Lower lobe of right lung (tissue), 2 donors: ENCODE measurements at places on chromosomes 11 and 22. TPM values are rescaled to one million over a fixed set of nuclear protein-coding genes. Genes with fewer than 3 reads are reported as not detected.

- H3K4me1 ChIP-seq, result peaks cover 53% of the 10 kb centered on the region
- H3K27ac ChIP-seq, result peak overlapping the region; percentile 48
- H3K27me3 ChIP-seq, result peaks cover 8% of the 10 kb centered on the region
- DNase-seq, result peak; percentile 82
Measured at GRCh38 chr11:10309163-10310093, 4.6 kb downstream of the ADM start.

GRCh38 chr11:117902001-117902845, 25.8 kb upstream of the FXYD6 start:
- no peaks in the 10 kb centered on the region for H3K36me3 ChIP-seq
- no peak overlapping the region for H3K4me3 ChIP-seq
- peaks cover 2% of the 10 kb centered on the region for H3K4me1 ChIP-seq
- H3K27ac ChIP-seq, result no peak overlapping the region

- H3K27me3 ChIP-seq, result no peaks in the 10 kb centered on the region
- H3K4me1 ChIP-seq, result no peaks in the 10 kb centered on the region
- DNase-seq, result no peak
- H3K36me3 ChIP-seq, result no peaks in the 10 kb centered on the region
Measured at GRCh38 chr22:35719212-35719875, 1.7 kb downstream of the APOL5 start.

GRCh38 chr11:128603752-128604414, 16.5 kb upstream of the ETS1 start:
- H3K36me3 ChIP-seq, result no peaks in the 10 kb centered on the region
- no peak for DNase-seq
- H3K4me1 ChIP-seq, result peaks cover 6% of the 10 kb centered on the region
- no peak overlapping the region for H3K27ac ChIP-seq

PAX6 gene
- not detected for total RNA-seq

- no peak overlapping the region for H3K4me3 ChIP-seq
- DNase-seq, result no peak
- no peaks in the 10 kb centered on the region for H3K4me1 ChIP-seq
- no peak overlapping the region for H3K27ac ChIP-seq
- H3K27me3 ChIP-seq, result peaks cover 9% of the 10 kb centered on the region
Measured at GRCh38 chr22:27387561-27387960, 414.0 kb downstream of the MN1 start.

- no peak for DNase-seq
- no peaks in the 10 kb centered on the region for H3K4me1 ChIP-seq
- no peak overlapping the region for H3K4me3 ChIP-seq
- no peaks in the 10 kb centered on the region for H3K27me3 ChIP-seq
- H3K36me3 ChIP-seq, result no peaks in the 10 kb centered on the region
Measured at GRCh38 chr11:58647866-58648265, 25.4 kb downstream of the CNTF start.

CDON gene
- total RNA-seq, result 18.5 TPM

SRSF8 gene
- total RNA-seq, result 42.9 TPM

- no peaks in the 10 kb centered on the region for H3K27me3 ChIP-seq
- peak; percentile 37 for DNase-seq
- peak overlapping the region; percentile 56 for H3K27ac ChIP-seq
Measured at GRCh38 chr11:3155691-3156258, 9.3 kb downstream of the OSBPL5 start.

GRCh38 chr11:15730263-15730994, 615.7 kb downstream of the INSC start:
- no peaks in the 10 kb centered on the region for H3K36me3 ChIP-seq
- no peaks in the 10 kb centered on the region for H3K4me1 ChIP-seq
- no peak for DNase-seq
- H3K27ac ChIP-seq, result no peak overlapping the region
- H3K27me3 ChIP-seq, result no peaks in the 10 kb centered on the region

NRXN2 gene
- total RNA-seq, result 1.7 TPM

GRCh38 chr11:96875712-96876111, 485.9 kb downstream of the JRKL start:
- no peak overlapping the region for H3K4me3 ChIP-seq
- H3K36me3 ChIP-seq, result no peaks in the 10 kb centered on the region
- H3K27me3 ChIP-seq, result no peaks in the 10 kb centered on the region
- H3K27ac ChIP-seq, result no peak overlapping the region
- no peaks in the 10 kb centered on the region for H3K4me1 ChIP-seq

C22orf15 gene
- 5.9 TPM for total RNA-seq

DNA sequence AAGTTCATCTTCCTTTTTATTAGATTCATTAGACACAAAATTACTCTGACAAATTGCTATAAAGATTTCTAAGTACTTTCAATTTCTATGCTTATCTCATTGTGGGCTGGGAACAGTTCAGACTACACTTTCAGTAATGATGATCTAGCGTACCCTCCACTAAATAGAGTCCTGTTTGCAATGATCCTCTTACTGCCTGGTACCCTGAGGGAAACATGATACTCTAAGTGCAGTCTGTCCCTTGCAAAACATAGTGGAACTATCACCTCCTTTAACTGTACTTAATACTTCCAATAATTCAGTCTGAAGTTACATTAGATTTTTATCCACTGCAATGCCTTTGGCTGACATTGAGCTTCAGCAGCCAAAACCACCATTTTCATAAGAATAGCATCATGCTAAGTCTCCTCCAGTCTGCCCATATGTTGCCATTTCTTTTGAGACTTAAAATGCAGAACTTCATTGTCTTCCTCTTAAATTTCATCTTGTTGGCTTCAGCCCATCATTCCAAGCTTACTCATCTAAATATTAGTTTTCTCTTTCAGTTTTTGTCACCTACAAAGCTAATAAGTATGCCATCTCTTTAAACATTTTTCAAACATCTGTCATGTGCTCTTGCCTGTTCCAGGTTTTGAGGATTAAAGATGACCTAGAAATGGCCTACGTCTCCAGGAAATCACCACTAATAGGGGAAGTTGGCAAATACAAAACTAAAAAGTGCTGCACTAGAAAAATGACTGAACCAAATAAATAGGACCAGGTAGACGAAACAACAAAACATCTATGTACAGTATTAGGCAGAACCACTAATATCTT, 55.5 kb downstream of the PAK1 start:
- no peak overlapping the region for H3K4me3 ChIP-seq
- H3K27ac ChIP-seq, result no peak overlapping the region
- no peaks in the 10 kb centered on the region for H3K36me3 ChIP-seq
- no peaks in the 10 kb centered on the region for H3K27me3 ChIP-seq
- no peak for DNase-seq

NRIP3 gene
- total RNA-seq, result 0.56 TPM

- no peak overlapping the region for H3K4me3 ChIP-seq
- no peak overlapping the region for H3K27ac ChIP-seq
- peaks cover 12% of the 10 kb centered on the region for H3K4me1 ChIP-seq
- peaks cover 18% of the 10 kb centered on the region for H3K36me3 ChIP-seq
Measured at GRCh38 chr11:12893787-12894672, 115.1 kb upstream of the RASSF10 start.

BTG4 gene
- 0.38 TPM for total RNA-seq

DNA sequence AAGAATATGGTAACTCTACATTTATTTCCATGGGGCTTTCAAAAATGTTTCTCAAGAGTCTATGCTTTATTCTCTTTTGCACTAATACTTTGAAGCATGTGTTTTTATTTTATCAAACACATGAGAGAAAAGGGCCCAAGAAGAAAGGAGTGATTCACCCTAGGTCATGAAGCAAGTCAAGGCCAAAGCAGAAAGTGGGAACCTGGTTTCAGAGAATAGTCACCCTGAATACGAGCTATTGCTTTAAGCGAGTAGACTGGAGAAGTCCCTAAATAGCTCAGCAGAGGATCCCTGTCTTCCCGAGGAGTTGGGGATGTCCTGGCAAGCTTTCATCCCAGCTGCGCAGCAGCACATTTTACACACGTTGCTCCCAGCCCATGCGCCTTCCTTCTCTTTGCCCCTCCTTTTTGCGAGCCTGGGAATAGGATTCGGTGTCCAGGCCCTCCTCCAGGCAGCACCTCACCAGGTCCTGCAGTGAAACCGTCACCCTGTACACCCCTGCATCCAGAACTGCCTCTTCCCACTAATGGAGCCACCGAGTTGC, 19.1 kb downstream of the MPEG1 start:
- H3K27ac ChIP-seq, result no peak overlapping the region
- H3K4me1 ChIP-seq, result peaks cover 47% of the 10 kb centered on the region
- peak overlapping the region; percentile 27 for H3K4me3 ChIP-seq
- no peak for DNase-seq

GRCh38 chr11:34825315-34825669, 90.9 kb downstream of the APIP start:
- peak overlapping the region; percentile 65 for H3K27ac ChIP-seq
- H3K36me3 ChIP-seq, result no peaks in the 10 kb centered on the region
- DNase-seq, result no peak
- H3K27me3 ChIP-seq, result no peaks in the 10 kb centered on the region
- H3K4me1 ChIP-seq, result peaks cover 11% of the 10 kb centered on the region
- no peak overlapping the region for H3K4me3 ChIP-seq

- no peak for DNase-seq
- H3K36me3 ChIP-seq, result no peaks in the 10 kb centered on the region
- H3K27me3 ChIP-seq, result no peaks in the 10 kb centered on the region
- no peak overlapping the region for H3K27ac ChIP-seq
- H3K4me1 ChIP-seq, result no peaks in the 10 kb centered on the region
Measured at GRCh38 chr11:111101881-111102280, 143.6 kb upstream of the POU2AF2 start.

DNA sequence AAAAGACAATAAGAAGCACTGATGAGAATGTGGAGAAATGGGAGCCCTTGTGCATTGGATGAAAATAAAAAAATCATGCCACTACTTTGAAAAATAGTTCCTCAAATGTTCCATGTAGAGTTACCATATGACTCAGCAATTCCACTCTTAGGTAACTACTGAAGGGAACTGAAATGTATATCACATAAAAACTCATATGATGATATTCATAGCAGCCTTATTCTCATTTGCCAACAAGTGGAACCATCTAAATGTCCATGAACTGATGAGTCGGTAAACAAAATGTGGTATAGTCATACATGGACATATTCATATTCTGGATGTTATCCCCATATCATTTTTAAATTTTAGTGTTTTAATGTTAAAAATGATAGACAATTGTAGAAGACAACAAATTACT, 3.5 kb downstream of the KRTAP5-9 start:
- H3K4me3 ChIP-seq, result no peak overlapping the region
- no peaks in the 10 kb centered on the region for H3K4me1 ChIP-seq
- H3K36me3 ChIP-seq, result no peaks in the 10 kb centered on the region
- no peaks in the 10 kb centered on the region for H3K27me3 ChIP-seq
- H3K27ac ChIP-seq, result no peak overlapping the region

NOX4 gene
- total RNA-seq, result 4.3 TPM

- H3K4me1 ChIP-seq, result no peaks in the 10 kb centered on the region
- no peak overlapping the region for H3K27ac ChIP-seq
- no peaks in the 10 kb centered on the region for H3K36me3 ChIP-seq
- no peaks in the 10 kb centered on the region for H3K27me3 ChIP-seq
Measured at GRCh38 chr22:19304547-19304946, 13.0 kb upstream of the CLTCL1 start.

DNA sequence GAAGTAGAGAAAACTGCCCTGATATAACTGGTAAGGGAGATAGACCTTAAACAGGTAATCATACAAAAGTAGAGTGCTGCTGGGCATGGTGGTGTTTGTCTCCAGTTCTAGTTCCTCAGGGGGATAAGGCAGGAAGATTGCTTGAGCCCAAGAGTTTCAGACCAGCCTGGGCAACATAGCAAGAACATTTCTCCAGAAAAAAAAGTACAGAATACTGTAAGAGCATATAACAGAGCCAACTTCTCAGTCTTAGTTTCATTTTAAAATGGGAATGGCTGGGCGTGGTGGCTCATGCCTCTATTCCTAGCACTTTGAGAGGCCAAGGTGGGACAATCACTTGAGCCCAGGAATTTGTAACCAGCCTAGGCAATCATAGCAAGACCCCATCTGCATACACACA, 4.5 kb upstream of the RHOG start:
- H3K36me3 ChIP-seq, result no peaks in the 10 kb centered on the region
- no peak overlapping the region for H3K27ac ChIP-seq
- peaks cover 6% of the 10 kb centered on the region for H3K4me1 ChIP-seq
- no peak overlapping the region for H3K4me3 ChIP-seq
- DNase-seq, result no peak

- no peak overlapping the region for H3K4me3 ChIP-seq
- H3K36me3 ChIP-seq, result peaks cover 29% of the 10 kb centered on the region
- peaks cover 5% of the 10 kb centered on the region for H3K4me1 ChIP-seq
- DNase-seq, result no peak
Measured at GRCh38 chr11:72759468-72759985, 7.3 kb upstream of the ARAP1 start.

DNA sequence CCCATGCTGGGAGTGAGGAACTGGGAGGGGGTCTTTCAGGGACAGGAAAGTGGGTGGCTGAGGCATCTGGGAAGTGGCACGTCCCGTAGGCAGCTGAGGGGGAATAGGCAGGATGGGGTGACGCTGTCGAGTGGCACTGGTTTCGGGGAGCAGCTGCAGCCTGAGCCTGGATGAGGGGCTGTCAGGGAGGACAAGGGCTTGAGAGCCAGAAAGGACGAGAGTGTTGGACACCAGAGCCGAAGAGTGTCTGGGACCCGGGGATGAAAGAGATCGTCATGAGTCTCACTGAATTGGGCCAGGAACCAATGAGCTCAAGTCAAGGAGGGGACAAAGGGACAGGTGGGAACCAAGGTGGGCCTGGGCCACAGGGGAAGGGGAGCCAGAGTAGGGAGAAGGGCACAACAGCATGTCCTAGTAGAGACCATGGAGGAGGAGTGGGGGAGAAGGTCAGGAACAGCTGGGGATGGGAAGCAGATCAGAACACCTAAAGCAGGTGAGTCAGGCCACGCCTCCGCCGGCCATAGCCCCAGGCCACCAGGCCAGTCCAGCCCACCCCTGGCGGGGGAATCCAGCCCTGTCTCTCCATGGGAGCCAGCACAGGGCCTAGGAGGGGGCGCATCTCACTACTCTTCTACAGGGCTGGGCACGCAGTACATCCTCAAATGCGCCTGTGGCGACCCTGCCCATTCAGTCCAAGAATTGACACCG, 4.2 kb downstream of the RAB3IL1 start:
- H3K36me3 ChIP-seq, result no peaks in the 10 kb centered on the region
- H3K27ac ChIP-seq, result no peak overlapping the region
- no peak overlapping the region for H3K4me3 ChIP-seq

DNA sequence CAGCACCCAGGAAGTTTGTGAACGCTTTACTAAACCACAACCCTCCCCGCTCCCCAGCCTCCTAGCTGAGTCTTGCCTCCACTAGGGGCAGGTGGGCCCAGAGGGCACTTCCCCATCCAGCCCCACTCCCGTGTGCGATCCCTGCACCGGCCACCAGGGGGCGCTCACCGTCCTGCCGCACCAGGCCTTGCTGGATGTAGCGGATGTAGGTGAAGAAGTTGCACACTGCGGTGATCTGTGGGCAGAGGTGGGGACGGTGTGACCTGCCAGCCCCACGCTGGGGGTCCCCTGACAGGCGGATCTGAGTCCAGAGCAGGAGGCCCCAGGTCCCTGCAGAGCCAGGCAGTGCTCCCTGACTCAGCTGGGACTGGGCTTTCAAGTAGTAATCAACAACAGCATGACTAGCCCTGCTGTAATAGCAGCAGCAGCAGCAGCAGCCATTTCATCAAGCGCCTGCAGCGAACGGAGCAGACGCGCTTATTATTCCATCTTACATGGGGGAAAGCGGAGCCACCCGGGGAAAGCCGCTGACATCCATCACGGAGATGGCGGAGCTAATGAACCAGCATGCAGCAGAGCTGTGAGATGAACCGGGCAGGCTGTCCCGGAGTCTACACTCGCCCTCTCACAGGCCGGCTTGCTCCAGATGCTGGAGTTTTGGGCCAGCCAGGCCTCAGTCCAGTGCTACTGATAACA, 7.9 kb upstream of the FADS3 start:
- no peaks in the 10 kb centered on the region for H3K27me3 ChIP-seq
- peak; percentile 91 for DNase-seq
- H3K4me3 ChIP-seq, result no peak overlapping the region

KRTAP5-10 gene
- not detected for total RNA-seq

SPCS2 gene
- total RNA-seq, result 149 TPM

CLTCL1 gene
- total RNA-seq, result 6.8 TPM

PICALM gene
- total RNA-seq, result 190 TPM
